Activated T-helper 1 cell treated with Interleukin-2 at 50 U/mL for 16 hours (primary cell): ENCODE measurements at places on chromosomes 1 and 21.

GRCh38 chr1:182085726-182086125 lies 24.2 kb upstream of the ZNF648 start:
- DNase-seq, result no peak

- no peak for DNase-seq
Observed at GRCh38 chr1:175877939-175878737, 134.7 kb upstream of the TNR start.

DNA sequence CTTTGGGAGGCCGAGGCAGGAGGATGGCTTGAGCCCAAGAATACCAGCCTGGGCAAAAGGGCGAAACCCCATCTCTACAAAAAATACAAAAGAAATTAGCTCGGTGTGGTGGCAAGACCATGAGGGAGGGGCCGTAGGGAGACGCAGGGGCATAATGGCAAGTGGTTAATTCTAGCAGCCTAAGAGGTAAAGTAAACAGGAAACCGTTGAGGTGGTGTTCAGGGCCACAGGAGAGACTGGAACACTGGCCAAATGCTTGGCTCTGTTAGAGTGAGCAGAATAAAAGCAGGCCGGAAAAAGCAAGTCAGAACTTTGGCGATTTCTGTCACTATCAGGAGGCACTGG lies 89.2 kb downstream of the RIPK4 start:
- DNase-seq, result no peak

DNA sequence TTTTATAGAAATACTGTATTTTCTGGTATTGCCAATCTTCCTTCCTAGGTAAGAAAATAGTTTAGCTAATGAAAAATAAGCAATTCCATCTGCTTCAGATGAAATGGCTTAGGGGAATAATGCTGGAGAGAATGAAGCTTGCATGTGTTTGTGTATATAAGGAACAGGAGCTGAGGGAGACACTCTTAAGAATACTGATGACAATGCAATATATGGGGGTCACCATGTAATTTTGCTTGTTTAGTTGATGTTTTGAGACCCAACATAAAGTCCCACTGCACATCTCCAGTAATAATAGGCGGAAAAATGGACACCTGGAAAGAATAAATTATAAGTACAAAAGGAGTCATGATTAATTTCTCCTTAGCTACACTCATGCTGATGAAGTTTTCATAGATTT lies 110.8 kb upstream of the BRINP3 start:
- DNase-seq, result no peak

GRCh38 chr1:38179483-38179882 lies 132.9 kb upstream of the POU3F1 start:
- no peak for DNase-seq
